ENCODE measurements at places on chromosomes 5 and 9. TPM values are rescaled to one million over a fixed set of nuclear protein-coding genes. Genes with fewer than 3 reads are reported as not detected.

SLCO6A1 gene
- not detected for total RNA-seq

DRD1 gene
- total RNA-seq: not detected

GRCh38 chr5:133610489-133611356, 1.6 kb downstream of the FSTL4 start:
- DNase-seq: peak; percentile 69

- no peak for DNase-seq
These were observed 29.2 kb downstream of the IZUMO3 start for GRCh38 chr9:24516463-24516862.

- no peak for DNase-seq
These were observed 29.7 kb upstream of the EFNA5 start for GRCh38 chr5:107700481-107700880.

- DNase-seq: no peak
These were observed 76.7 kb upstream of the UNC5A start for GRCh38 chr5:176733406-176734262.

DNA sequence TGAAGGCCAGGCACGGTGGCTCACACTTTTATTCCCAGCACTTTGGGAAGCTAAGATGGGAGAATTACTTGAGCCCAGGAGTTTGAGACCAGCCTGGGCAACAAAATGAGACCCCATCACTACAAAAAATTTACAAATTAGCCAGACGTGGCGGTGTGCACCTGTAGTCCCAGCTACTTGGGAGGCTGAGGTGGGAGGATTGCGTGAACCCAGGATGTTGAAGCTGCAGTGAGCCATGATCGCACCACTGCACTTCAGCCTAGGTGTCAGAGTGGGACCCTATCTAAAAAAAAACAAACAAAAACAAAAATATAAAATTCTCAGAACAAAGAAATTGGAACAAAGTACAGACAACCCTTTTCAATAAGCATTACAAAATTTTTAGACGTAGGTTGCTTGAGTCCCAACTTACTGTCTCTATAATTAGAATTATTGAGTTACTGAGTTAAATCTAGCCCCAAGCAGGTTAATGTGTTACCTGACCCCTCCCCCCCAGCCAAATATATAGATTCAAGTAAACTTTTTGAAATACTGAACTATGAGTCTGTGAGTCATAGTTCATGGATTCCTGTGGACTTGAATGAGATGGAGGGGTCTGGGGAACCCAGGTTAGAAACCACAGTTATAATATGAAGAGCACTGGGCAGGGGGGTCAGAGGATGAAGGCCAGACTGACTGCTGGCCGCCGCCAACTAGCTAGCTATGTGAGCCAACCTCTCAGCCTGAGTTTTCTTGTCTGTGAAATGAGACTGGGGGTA, 173.1 kb downstream of the AOPEP start:
- DNase-seq: no peak

DNA sequence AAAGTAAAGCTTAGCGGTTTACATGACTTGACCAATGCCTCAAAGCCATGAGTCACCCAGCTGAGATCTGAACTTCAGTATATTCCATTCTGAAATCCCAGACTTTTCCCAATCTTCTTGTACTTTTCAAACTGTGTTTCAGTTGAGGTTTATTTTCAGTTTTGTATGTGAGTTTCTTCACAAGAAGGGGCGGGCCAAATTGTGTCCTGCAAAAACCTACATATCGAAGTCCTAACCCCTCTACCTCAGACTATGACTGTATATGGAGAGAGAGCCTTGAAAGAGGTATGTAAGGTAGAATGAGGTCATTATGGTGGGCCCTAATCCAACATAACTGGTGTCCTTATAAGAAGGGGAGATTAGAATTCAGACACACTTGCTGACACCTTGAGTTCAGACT, 666 bp upstream of the TLR4 start:
- DNase-seq: no peak

DNA sequence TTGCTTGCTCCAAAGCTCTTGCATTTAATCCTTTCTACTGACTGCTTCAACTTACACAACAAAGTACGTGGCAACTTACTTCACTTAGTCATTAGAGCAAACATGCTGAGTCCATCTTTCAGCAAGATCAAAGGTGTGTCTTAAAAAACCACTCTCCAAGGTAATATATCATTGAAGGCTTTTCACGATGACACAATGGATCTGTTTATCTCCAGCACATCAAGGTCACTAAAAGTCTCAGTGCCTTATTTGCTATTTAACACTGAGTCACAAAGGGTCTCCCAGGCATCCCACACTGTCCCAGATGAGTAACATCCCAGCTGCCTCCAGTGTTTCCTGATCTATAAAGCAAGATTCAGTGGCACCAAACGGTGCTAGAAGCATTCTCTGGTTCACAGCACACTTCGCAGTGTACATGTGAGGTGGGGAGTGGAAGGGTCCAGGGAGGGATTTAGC, 3.7 kb upstream of the CLK4 start:
- no peak for DNase-seq

DNA sequence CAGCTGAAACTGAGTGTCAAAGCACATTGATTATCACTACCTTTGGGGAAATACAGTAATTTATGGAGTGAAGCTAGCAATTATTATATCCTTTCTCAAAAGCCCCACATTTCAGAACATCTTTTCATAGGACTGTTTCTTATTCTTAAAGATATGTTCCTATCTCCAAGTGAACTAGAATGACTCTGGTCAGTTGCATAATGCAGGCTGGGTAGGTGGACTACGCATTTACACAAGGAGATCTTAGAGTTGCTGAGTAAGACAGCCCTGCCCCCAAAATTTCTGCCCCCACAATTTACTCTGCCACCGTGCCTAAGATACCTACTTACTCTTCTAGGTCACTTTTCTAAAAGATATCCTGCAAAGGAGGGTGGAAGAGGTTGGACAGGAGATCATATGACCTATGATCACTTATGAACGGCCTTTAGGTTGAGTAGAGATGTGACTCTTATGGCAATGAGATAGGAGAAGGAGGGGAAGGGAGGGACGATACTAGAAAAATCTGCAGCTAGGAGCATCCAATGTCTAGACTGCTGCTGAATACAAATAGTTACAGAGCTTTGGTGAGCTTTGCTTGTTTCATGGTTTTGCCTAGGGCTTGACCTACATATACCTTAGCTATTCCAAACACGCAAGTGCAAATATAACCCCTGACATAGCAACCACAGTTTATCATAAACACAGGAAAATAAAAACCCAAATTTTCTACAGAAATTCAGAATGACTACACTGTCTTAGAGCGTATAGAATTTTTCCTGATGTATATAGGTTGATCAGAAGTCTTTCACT, 121.7 kb downstream of the GLIS3 start:
- DNase-seq: no peak

DNA sequence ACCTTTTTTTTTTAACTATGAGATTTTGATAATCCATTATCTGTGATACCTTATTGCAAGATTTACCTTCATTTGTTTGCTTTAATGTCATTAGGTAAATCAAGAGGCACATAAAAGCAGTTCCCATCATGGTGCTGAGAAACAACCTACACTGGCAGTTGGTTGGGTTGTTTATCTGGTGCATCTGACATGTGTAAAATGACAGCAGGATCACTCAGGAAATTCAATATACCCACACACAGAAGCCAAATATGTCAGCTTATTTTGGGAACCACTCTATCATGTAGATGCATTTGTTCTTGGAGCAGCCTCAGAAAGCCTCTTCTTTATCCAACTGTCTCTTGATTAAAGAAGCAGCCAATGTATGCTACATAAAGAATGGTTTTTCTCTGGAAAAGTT, 7.8 kb upstream of the CCDC192 start:
- DNase-seq: no peak

- DNase-seq: no peak
These were observed 30.2 kb upstream of the BASP1 start for GRCh38 chr5:17187011-17187785.

DNA sequence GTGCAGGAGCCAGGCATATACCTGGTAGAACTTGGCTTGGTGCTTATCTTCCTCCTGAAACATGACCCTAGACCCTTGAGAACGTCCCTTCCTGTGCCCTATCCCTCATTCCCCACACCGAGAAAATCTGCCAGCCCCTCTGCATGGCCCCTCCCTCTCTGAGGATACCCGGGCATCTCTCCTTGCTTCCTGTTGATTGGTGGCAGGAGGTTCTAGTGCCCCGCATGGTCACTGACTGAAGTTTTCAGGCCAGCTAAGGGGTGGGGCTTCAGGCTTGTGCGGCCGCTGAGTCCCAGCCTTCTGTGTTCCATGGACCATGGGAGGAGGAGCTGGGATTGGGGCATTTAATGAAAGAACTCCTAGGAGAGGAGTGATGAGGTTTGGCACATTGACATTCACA, 22.8 kb downstream of the IGIP start:
- DNase-seq: peak; percentile 26

- DNase-seq: no peak
These were observed 38.8 kb downstream of the LPCAT1 start for GRCh38 chr5:1484730-1485578.

- DNase-seq: no peak
These were observed 35.3 kb upstream of the GABBR2 start for GRCh38 chr9:98743818-98744611.

DNA sequence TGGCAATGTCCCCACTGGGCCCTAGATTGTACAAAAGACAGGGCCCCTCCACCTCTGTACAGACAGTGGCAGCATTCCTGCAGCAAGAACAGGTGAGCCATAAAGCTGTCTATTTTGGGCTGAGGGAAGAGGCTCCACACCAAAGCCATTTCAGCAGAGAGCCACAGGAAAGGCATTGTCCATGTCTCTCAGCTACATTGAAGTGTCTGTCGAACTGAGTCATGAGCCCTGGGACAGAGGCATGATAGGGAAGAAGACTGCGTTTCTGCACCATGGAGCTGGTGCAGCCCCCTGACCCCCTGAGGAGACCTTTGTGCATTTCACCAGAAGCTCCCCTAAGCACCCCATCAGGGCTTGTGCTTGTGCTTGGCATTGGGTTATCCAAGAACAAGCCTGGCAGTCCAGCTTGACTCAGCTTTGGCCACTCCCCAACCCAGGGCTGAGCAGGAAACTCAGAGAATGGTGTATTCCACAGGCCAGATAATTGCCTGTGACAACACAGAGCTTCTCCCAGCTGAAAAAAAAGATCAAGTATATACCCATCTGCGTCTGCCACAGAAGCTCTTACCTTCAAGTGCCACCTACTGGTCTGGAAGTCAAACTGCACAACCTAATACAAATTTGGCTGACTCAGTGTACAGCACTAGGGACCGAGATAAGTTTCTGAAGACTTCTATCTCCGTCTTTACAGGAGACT, 5.9 kb upstream of the FRMD3 start:
- peak; percentile 80 for DNase-seq

DNA sequence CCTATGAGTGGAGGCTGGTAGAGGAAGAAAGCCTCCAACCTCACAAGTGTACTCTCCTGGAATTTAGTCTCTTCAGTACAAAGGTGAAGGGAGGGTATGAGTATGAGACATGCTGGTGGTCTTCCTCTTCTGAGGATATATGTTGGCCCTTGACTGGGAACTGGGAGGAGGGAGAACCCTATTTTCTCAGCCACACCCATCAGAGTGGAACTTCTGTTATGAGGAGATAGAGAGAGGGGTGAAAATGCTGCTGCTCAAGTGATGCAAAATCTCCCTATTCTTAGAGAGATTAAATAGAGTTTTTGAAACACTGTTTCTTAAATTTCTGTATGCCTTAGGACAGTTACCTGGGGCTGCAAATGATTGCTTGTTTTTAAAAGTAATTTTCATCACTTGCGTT, 203.4 kb upstream of the PRR16 start:
- no peak for DNase-seq

GRCh38 chr5:92180391-92180790, 797.3 kb upstream of the ARRDC3 start:
- DNase-seq: no peak
